Left ventricle myocardium superior (tissue), 1 donor: ENCODE measurements at places on chromosomes 2 and 18. TPM values are rescaled to one million over a fixed set of nuclear protein-coding genes. Genes with fewer than 3 reads are reported as not detected.

- no peak for DNase-seq
Measured at GRCh38 chr2:164655750-164656149, 34.5 kb upstream of the GRB14 start.

- DNase-seq, result no peak
Measured at GRCh38 chr18:44736664-44737380, 56.1 kb downstream of the SETBP1 start.

GRCh38 chr2:213261715-213262114 lies 22.5 kb upstream of the SPAG16 start:
- no peak for DNase-seq

UGT1A4 gene
- total RNA-seq, result not detected

FBXO48 gene
- total RNA-seq, result 0.92 TPM

UGT1A10 gene
- total RNA-seq, result not detected

PRKAG3 gene
- 0.12 TPM for total RNA-seq
